ENCODE measurements at places on chromosomes 3 and 15.

GRCh38 chr3:113167825-113168801 lies 43.2 kb upstream of the BOC start:
- no peak for DNase-seq

DNA sequence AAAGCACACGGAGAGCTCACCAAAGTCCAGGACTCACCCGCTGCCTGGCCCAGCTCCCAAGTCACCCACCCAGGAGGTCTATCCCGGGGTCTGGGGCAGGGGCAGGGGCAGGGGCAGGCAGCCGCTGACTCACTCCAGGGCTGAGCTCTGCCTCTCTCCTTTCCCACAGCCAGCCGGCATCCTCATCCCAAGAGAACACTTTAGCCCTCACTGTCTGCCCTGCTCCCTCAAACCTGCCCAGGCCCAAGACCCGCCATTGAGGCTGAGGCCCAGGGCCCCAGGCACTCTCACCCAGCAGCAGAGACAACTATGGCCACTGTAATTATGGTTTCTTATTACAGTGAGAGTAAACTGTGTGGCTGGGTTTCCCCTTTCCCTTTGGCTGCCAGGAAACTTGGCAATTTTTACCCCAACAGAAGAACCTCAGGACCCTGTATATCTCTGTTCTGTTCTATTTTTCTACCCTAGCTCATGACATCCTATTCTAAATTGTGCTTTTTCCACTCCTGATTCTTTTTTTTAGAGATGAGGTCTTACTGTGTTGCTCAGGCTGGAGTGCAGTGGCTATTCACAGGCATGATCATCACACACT lies 53.0 kb downstream of the IQSEC1 start:
- no peak for DNase-seq

DNA sequence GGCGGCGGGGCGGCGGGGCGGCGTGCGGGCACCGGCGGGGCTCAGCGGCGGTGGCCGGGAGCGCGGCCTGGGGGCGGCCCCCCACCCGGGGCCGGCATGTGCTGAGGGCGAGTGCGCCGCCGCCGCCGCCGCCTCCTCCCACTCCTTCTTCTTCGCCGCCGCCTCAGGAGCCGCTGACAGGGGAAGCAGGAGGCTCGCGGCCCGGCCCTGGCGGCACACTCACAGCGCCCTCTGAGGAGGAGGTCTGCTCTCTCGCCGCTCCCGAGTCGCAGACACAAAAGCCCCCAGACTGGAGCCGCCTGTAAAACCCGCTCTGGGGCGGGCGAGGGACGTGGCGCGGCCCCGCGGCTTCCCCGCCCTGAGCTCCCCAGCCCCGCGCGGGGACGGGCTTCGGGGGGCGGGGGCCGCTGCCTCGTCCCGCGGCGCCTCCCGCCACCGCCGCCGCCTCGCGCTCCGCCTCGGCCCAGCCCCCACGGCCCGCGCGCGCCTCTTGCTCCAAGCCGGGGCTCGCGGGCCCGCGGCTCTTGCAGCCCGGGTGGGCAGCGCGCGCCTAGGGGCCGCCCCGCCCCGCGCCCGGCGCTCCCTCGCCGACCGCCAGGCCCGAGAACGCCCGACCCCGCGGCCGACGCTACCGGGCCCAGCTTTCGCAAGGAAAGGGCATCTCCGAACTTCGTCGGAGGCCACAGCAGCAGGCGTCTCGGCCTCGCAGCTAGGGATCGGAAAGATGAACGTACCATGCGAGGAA lies at the start of gene PYGO1:
PYGO1 (minus strand) TSS at position 276 of the 745 bp plus-strand sequence. CDS start 462 bp downstream, outside the sequence.
- DNase-seq, result peak; percentile 77

DNA sequence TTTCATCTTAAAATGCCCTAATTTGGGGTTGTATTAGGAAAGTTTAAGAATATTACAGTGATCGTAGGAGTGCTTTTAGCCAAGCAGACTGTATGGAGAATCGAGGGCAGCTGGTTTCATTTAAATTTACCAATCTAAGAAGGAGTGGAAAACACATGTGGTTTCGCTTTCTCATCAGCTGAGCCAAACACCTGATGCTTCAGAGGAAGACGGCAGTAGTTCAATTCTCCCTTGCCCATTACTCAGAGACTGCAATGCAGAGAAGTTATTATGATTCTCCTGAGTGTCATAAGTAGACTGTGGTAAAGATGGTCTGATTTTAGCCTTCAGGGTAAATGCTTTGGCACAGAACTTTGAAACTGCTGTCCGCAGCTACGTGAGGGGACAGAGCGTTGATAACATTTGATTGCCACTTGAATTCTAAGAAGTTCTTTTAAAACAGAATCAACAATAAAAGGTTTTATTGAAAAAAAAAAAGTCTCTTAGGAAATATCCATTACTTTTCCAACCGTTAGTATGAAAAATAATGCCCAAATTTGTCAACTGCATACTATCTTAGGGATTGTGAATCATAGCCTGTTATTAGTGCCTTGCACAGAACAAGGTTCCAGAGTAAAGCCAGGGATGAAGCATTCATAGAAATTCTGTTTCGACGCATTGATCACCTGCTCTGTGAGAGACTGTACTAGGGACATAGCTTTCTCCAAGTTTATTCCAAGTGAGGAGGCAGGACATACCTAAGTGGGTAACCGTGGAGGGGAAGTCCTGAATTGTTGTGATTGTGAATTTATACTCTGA lies 25.6 kb downstream of the LYSMD4 start:
- no peak for DNase-seq

DNA sequence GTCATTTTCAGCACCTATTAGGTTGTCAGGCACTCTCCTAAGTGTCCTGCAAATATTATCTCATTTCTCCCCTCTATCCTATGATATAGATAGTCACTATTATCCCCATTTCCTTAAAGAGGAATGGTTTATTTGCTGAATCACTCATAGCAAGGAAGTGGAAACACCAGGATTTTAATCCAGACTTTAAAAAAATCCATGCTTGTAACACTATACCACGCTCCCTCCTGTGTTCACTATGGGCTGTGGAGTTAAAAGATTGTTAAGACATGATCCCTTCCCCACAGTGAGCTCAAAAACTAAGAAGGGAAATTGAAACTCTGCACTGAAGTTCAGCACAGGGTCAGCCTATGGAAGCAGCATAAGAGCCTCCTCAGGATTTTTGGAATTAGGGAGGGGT lies 60.2 kb downstream of the TMEM39A start:
- DNase-seq, result no peak

DNA sequence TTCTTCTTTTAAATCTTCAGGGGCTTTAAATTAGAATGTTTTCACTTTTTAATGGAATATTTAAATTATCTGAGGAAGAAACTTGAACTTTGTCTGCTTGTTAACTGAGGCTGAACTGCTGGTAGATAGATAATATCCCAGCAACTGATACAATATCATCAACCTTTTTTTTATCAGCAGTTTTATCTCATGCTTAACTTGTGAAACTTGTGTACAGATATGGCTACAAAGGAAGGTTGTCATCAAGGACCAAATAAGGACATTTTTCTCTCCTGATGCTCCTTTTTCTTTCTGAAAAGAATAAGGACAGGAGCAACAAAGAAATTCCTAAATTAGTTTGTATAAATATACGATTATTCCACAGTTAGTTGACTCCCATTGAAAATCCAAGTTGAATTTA lies 66.4 kb upstream of the KBTBD8 start:
- DNase-seq, result no peak

GRCh38 chr3:135860761-135861160 lies 104.8 kb upstream of the PPP2R3A start:
- DNase-seq, result no peak

DNA sequence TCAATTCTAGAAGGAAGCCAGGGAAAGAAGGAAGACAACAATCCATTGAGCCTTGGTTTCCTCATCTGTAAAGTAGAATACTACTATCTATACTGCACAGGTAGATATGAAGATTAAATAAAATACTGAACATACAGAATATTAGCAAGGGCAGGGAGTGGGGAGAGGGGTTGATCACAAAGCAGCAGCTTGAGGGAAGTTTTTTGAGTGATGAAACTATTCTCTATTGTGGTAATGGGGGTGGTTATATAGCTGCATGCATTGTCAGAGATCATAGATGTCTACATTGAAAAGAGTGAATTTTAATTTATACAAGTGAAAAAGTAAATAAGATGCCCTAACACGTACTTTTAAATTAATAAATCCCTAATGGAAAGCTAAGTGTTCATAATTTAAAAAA lies 242.6 kb upstream of the LRTM1 start:
- no peak for DNase-seq

DNA sequence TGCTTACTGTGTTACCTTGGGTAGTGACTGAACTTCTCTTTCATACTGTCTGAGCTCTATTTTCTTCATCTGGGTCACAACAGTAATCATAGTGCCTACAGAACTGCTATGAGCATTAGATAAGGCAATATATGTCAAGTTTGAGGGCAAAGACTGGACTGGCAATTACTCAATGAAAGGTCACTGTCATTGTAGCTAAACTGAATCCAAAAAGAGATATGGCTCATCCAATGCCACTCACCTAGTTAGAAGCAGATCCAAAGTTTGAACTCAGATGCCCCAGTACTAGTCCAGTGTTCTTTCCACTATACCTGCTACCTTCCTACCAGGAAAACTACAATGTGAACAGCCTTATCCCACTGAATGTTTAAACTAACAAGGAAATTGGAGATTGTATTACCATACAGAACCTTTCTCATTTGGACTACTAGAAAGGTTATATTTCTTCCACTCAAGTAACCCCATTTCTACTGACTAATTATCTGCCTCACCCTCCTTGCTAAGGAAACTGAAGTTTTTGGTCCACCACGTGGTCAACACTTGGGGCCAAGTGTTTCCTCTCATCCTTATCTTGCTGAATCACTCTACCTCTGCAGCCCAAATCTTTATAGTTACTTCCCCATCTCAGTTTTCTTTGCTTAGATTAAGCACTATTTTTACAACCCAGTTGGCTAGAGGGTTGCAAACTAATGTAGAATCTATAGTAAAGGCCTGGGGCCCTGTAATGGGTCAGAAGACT lies 202.3 kb upstream of the LPP start:
- no peak for DNase-seq

GRCh38 chr15:67130673-67131601 lies 65.5 kb downstream of the SMAD3 start:
- DNase-seq, result no peak

- DNase-seq, result no peak
Measured at GRCh38 chr3:186171521-186171920, 62.6 kb upstream of the ETV5 start.

DNA sequence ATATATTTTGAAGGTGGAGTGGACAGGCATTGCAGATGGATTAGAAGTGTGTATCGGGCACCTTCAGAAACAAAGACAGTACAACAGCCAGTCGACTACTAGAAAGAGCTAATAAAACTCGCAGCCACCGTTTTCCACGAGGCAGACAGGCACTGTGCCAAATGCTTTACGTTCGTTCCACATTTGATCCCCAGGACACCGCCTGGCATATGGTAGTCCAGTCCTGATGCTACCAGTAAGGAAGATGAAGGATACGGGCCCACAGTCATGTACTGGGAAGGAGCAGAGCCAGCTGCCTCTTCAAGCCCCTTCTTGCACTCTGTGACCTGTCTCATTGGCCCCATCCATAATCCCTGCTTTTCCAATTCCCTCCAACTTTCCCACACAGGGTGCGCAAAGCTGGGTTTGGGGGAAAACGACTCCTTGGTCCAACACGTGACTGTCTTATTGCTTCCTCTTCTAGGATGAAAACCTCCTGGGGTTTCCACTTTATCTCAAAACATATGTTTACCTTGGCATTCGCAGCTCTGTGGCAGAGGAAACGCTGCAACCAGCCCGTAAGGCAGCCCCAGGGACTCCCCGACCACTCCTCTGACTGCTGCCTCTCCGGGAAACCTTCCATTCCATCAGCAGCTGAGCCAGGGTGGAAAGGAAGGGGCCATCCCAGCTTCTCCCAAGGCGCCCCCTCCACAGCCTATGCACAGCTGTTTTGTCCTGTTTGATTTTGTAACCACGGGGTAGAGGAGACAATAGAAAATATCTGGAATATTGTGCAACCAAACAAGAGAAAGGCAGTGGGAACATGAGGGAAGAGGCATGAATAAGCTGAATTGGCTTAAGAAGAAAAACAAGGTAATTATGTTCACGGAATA lies 107.4 kb downstream of the ADAMTS17 start:
- DNase-seq, result no peak

DNA sequence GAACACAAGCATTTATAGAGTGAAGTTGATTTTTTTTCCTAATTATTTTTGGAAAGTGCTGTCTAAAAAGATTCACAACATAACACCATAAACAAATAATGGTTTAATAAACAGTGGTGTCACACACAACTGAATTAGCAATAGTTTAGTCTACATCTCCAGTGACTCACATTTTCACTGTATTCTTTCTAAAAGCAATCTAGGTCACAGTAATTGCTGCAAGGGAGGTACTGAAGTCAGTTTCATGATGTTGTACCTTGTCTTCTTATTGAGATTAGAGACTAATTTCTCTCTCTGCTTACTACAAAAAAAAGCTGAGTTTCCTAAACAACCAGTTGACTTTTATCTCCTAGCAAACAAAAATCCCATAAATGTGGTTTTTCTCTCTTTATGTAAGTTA lies 29.6 kb downstream of the PLSCR4 start:
- no peak for DNase-seq

- no peak for DNase-seq
Measured at GRCh38 chr3:108947855-108948254, 5.8 kb downstream of the GUCA1C start.

DNA sequence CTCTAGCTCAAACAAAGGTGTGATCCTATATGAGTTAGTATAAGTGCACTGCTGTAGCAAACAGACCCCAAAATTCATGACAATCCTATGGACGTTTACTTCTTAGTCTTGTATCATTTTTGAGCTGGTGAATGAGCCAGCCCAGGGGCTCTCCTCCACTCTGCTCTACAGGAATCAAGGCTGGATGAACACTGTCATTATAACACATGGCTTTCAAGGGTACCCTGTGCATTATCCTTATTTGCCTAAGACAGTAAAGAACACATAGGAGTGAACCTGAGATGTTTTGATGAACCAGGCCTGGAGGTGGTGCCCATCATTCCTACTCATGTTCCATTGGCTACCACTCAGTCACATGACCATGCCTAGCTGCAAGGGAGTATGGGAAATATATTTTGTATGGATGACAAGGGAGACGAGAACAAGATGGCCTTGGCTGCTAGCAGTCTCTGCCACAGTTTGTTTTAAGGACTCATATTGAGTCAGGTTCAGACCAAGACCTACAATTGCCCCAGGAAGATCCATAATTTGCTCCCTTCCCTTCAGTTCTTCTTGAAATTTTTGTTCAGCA lies 107.4 kb upstream of the HES1 start:
- DNase-seq, result no peak

- DNase-seq, result no peak
Measured at GRCh38 chr15:79030470-79030869, 60.1 kb downstream of the RASGRF1 start.

- DNase-seq, result peak; percentile 83
Measured at GRCh38 chr3:169812332-169813235, at the start of the genes LRRC34 and LRRIQ4. Gene LRRC34 (minus strand): TSS chr3:169812904. CDS start chr3:169812548, 356 bp downstream. Gene LRRIQ4 (plus strand): TSS chr3:169812870. CDS start chr3:169821922, 9,052 bp downstream.

- peak; percentile 52 for DNase-seq
Measured at GRCh38 chr3:136818191-136818768, 646 bp upstream of the SLC35G2 start.

- DNase-seq, result no peak
Measured at GRCh38 chr3:139771331-139771730, 93.6 kb upstream of the NMNAT3 start.

GRCh38 chr3:51371943-51372557 lies 13.0 kb upstream of the MANF start:
- peak; percentile 65 for DNase-seq

Measured in GM13977 (cell line).